ENCODE measurements at places on chromosomes 12 and 14.
A peak's percentile ranks its signal among the peaks of the same experiment; 100 is the strongest.

- DNase-seq: no peak
Observed at GRCh38 chr12:128823216-128823915, 392 bp downstream of the SLC15A4 start.

GRCh38 chr12:114752217-114752616, 68.2 kb upstream of the TBX3 start:
- no peak for DNase-seq

DNA sequence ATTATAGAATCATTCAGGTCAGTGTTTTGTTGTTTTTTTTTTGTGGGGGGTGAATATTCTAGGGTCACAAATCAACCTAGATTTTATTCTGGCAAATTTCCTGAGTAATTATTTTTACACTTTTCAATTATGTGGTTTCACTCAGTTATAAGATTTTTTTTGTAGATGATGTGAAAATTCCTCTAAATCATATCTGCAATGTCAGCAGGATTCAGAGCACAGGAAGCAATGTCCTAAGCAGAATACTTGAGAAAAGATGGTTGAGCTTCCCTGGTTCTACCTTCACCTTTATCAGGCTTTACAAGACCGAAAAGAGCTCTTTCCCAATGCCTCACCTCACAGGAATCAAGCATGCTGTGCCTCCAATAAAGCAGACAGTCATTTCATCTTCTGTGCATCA, 124.3 kb downstream of the SLC41A2 start:
- DNase-seq: no peak

- DNase-seq: no peak
Observed at GRCh38 chr12:97292588-97292987, 170.0 kb upstream of the RMST start.

GRCh38 chr12:106141452-106141851, 2.7 kb upstream of the NUAK1 start:
- no peak for DNase-seq

GRCh38 chr12:48164451-48164850, 7.1 kb upstream of the ASB8 start:
- DNase-seq: no peak

GRCh38 chr12:76552343-76552938, 7.1 kb downstream of the OSBPL8 start:
- no peak for DNase-seq

DNA sequence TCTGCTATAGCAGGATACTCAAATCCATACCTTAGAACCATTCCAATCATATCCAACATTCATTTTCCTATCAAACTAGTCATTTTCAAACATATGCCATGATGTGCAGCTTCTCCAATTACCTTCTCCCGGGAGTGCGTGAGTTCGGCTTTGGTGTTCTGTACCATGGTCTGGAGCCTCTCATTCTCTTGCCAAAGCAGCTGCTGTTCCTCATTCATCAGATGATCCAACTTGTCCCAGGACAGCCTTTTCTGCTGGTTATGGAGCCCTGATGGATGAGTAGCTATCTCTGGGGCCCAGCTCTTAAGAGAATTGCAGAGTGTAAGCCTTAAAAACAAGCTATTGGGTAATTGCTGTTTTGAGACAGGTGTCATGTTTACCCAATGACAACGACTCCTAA, 71.1 kb upstream of the SAV1 start:
- DNase-seq: no peak

- DNase-seq: no peak
Observed at GRCh38 chr12:123621619-123622530, 11.6 kb downstream of the EIF2B1 start.

GRCh38 chr12:110627500-110628195, 13.7 kb downstream of the TCTN1 start:
- DNase-seq: peak; percentile 55

DNA sequence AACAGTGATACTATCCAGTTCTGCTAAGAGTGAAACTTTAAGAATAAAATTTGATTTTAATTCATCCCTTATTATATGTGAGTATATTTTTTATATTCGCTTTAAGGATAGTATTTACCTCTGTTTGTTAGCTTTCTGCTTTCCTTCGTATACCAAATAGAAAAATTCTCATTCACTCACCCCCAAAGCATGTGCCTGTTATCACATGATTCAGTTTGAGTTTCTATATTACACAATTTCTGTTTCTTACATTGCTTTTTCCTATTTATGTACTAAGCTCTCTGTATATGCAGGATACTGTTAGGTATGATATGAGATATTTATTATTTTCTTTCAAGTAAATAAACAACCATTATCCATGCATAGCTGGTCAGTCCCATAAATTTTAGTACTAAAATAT, 275.2 kb downstream of the FBXL14 start:
- no peak for DNase-seq

GRCh38 chr14:59028476-59029202, 159.8 kb upstream of the DAAM1 start:
- peak; percentile 4 for DNase-seq

GRCh38 chr12:56908136-56908535, 26.1 kb downstream of the SDR9C7 start:
- no peak for DNase-seq

DNA sequence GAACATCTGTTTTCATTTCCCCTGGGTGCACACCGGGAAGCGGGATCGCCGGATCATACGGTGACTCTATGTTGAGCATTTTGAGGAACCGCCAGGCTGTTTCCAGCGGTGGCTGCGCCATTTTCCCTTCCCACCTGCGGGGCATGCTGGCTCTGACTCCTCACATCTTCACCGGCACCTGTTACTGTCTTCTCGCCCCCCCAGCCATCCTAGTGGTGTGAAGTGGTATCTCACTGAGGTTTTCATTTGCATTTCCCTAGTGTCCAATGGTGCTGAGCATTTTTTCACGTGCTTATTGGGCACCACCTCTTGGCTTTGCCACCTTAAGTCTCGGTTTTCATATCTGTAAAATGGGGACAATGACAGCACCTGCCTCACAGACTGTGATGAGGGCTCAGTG, 44.1 kb upstream of the EML1 start:
- no peak for DNase-seq

GRCh38 chr12:12376646-12377448, 20.0 kb downstream of the BORCS5 start:
- peak; percentile 40 for DNase-seq

GRCh38 chr14:22837114-22837749, 847 bp downstream of the MMP14 start:
- no peak for DNase-seq
